ENCODE measurements at places on chromosomes 7 and 10. TPM values are rescaled to one million over a fixed set of nuclear protein-coding genes. Genes with fewer than 3 reads are reported as not detected.
A peak's percentile ranks its signal among the peaks of the same experiment; 100 is the strongest.

DNA sequence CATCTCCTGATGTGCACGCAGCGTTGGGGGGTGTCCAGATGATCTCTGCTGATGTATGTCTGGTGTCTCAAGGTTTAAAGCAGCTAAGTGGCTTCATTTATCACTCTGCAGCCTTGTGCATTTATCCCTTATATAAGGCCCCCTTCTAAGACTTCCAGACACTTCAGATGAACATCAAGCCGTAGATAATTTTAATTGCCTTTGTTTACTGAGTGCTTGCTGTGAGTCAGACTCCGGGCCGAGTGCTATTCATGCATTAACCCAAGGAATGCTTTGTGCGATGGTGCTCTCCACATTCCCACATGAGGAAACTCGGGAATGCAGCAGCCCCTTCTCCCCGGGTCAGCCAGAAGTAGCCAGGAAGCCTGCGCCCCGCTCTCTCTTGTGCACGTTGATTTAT lies 328.6 kb upstream of the COBL start:
- DNase-seq = no peak

DNA sequence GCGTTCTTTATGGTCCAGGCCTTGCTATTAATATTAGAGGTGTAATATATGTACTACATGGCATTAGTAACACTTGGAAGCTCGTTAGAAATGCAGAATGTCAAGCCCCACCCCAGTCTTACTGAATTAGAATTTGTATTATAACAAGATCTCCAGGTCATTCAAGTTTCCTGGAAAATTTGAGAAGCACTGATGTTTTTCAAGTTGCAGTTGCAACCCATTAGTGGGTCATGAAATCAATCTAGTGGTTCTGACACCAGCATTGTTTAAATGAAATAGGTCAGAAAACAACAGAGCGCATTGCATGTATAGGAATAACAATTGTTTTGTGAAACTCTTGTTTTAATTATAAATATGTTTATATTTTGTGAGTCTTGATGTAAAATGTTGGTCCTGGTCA lies 28.8 kb upstream of the MICU1 start:
- no peak for DNase-seq

DNA sequence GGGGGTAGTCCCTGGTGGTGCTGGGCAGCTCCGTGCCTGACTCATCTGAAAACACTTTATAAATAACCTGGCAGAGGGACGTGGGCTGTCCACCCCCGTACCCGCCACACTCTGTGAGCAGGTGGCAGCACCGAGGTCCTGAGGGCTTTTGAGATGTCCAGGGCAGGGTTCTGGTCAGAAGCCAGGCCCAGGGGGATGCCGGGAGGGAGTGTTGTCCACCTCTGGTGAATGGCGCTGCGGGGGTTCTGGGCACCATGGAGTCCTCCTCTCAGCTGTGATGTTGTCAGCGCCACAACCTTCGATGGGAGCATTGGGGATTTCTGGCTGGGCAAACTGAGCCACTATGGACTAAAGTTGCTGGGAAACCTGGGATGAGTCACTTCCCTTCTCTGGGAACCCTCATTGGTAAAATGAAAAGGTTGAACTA lies 27.4 kb upstream of the GOLGA7B start:
- DNase-seq = no peak

KNDC1 gene
- 18.6 TPM for polyA plus RNA-seq

LMTK2 gene
- 9.8 TPM for polyA plus RNA-seq

DNA sequence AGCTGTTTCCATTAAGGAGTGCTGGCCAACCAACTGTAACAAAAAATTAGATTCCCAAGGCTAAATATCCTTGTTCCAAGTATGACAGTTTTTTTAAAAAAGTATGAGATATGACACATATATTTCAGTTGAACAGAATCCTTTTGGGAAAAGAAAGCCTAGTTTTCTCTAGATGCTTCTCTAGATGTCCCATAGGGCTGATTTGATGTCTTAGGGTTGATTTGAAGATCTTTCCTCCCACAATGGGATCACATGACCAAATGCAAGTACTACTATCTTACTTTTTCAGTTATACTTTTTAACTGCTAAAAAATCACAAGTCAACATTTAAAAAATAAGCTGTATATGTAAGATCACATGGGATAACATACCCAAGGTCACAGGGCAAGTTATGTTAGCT lies 3.7 kb downstream of the NAMPT start:
- DNase-seq = no peak

GRCh38 chr7:126791306-126791705 lies 461.4 kb downstream of the GRM8 start:
- DNase-seq = no peak

DNA sequence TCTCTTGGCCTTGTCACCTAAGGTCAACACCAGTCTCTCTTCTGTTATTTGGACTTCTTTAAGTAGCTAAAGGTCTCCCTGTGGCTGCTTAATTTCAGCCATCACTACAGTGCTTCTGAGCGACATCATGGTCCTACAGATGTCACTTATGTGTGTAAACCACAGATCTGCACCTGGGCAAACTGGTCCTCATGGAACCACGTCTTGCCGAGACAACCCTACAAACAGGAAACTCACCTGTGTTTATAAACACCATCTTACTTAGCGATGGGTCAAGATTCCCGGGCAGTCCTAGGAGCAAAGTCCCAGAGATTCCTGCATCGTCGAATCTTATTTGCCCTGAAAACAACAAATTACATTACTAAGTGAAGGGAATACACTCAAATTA lies 27.8 kb downstream of the KLF6 start:
- no peak for DNase-seq

ZNF239 gene
- 2.6 TPM for polyA plus RNA-seq

PDK4 gene
- polyA plus RNA-seq = 9.1 TPM

DNA sequence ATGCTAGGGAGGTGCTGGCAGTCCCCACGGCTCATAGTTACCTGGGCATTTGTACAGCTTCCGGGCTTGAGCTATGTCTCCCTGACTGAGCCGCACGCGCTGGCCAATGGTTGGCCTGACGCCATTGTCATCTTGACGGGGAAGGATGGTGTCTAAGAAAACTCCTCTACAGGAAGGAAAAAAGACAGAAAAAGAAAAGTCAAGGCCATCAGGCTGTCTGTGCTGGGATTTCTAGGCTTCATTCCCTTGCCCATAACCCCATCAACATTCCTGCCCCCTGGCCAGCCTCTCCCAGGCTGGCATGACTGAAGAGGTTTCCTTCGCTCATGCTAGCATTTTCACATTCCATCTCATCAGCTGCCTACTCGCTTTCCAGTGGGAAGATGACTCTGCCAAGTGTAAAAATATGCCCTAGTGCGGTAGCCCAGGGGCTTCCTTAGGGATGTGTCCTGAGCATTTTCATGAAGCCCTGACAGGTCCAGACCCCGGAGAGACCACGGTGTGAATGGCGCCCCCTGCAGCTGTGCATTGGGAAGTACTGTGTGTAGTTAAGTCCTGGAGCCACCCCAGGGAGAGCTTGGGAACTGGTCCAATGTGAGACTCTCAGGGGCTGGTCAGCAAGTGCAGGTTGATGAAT lies 54.5 kb upstream of the OPALIN start:
- DNase-seq = no peak

GRCh38 chr10:111430070-111430469 lies 353.2 kb downstream of the ADRA2A start:
- DNase-seq = no peak

PDE6C gene
- polyA plus RNA-seq = 0.28 TPM

SPDYE18 gene
- polyA plus RNA-seq = 0.81 TPM

GRCh38 chr7:43204081-43204480 lies 91.6 kb downstream of the HECW1 start:
- no peak for DNase-seq

DNA sequence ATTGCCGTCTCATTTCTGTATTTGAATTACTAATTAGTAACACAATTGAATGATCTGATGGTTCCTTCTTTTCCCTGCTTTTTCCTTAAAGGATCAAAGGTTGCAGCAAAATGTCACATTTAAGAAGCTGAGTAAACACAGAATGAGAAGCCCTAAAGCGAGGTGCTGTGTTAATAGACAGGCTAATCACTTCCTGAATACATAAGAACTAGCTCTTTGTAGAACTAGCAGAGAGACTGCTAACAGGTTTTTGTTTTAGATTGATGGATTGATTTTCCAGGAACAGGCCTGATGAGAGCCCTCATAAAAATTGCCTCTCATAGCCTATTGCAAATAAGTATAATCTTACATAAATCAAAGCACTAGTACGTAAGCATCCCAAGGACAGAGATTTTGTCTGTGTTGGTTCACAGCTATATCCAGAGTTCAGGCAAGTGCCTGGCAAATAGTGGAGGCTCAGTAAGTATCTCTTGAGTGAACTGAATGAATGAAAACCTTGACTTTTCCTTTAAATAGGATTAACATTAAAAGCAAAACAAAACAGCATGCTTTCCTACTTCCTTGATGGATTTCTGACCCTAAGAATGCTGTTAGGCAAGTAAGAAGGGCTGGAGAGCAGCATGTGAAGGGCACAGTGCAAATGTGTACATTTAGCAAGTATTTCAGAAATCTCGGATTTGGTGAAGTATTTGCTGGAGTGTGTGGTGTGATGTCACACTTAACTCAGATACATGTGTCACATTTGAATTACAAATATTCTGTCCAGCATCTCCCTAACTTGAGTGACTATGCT lies 3.3 kb downstream of the TMEM229A start:
- peak; percentile 55 for DNase-seq

GRCh38 chr10:123472606-123473005 lies 193.5 kb upstream of the GPR26 start:
- DNase-seq = no peak

- DNase-seq = no peak
Observed at GRCh38 chr10:15606377-15606776, 113.3 kb downstream of the ITGA8 start.

DNA sequence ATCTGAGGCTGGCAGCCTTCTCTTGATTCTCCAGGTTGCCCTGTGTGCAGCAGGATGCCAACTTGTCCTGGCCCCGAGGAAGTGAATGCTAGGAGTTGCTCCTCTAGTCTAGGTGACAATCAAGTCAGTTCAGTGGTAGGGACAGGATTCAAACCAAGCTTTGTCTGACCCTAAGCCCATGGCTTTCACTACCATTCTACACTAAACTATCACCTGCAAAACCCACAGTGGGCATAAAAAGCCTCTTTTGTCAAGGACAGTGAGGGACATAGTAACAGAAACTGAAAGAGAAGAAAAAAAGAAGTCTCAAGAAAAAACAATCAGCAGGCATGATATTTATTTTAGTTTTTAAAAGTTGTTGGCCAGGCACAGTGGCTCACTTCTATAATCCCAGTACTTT lies 33.5 kb downstream of the KCNMA1 start:
- DNase-seq = no peak

DNA sequence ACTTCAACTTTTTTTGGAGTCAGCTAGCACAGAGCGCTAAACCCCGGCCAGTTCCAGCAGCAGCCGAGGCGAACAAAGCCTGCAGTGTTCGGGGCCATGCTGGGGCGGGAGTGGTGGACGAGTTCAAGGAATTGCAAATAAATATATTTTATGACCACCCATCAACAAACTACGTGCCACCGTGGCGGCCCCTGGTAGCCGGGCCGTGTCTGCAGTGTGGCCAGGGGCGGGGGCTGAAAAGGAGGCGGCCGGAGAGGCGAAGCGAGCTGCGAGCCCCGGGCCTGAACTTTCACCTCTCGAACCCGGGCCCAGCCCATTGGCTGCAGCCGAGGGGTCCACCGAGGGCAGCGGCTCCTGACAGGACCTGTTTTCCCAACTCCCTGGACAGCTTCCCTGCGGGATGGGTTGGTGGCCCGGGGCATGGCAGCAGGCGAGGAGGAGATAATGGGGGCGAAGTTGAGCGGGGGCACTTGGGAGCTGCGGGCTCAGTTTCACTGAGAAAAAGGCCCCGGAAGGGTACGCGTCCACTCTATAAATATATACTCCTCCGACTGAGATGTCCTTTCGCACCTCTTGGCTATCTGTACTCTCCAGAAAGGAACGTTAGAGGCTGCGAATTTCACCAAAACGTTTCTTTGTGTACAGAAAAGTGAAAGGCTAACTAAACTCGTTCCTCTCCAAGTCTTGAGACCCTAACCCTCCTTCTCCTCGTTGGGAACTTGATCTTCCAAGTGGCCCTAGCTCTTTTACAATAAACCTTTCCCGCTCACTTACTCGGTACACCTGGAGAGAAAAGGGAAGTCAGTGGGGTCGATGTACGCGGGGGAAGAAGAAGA lies 164.6 kb upstream of the PPP1R3A start:
- DNase-seq = peak; percentile 46

- DNase-seq = no peak
Observed at GRCh38 chr7:135748770-135749169, at the start of gene FAM180A. Gene FAM180A (minus strand): TSS chr7:135748813. CDS start chr7:135748580, 233 bp downstream.

DNA sequence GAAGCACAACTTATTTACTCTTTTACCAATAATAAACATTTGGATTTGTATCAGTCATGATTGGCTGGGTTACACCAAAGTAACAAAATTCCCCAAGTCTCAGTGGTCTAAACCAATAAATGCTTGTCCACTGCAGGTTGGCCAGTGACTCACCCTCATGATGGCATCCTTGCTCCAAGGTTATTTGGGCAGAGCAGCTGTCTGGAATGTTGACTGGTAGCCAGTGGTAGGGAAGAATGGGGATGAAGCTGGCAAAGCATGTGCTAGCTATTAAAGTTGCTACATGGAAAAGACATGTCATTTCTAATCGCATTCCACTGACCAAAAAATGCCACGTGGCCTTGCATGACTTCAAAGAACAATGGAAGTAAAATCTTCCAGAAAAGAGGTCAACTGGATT lies 1168.7 kb upstream of the CELF2 start:
- DNase-seq = no peak

ASAH2B gene
- polyA plus RNA-seq = 4.8 TPM

TMEM26 gene
- 0.33 TPM for polyA plus RNA-seq

DNA sequence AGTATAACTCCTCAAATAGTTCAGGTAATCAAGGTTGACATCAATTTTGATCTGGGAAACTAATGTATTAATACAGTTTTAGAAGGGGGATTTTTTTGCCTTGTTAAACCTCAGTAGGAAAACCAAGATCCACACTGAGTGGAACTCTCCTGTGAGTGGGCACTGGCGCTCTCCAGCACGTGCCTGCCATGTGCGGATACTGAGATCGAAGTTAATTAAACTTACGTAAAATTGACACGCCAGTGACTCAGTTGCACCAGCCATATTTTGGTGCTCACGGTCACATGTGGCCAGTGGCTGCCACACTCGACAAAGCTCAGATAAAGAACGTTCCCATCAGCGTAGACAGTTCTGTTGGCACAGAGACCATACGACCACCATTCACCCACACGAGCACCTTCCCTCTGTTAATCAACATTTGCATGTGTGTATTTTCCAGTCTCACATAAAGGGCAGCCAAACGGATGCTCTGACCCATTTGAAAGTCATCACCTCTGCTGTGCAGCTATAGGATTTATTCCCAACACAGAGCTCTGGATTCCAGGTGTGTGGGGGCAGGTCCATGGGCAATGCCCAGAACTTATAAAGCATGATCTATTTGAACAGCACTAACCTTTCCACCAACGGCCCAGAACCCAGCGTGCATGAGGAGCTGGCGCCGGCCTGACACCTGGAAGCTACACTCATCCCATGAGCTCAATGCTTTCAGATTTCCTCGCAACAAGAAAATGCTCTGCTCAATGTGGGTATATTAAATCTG lies 77.7 kb downstream of the VIPR2 start:
- DNase-seq = no peak

Measured in small intestine (tissue), 16 donors.